Stimulated activated CD8-positive, alpha-beta memory T cell treated with anti-CD3 and anti-CD28 coated beads, Interleukin-2, amount 100 ng/mL, for 48 hours (primary cell): ENCODE measurements at places on chromosomes 2 and 18.
A peak's percentile ranks its signal among the peaks of the same experiment; 100 is the strongest.

- DNase-seq = no peak
Measured at GRCh38 chr2:3427272-3427671, 47.8 kb downstream of the TRAPPC12 start.

DNA sequence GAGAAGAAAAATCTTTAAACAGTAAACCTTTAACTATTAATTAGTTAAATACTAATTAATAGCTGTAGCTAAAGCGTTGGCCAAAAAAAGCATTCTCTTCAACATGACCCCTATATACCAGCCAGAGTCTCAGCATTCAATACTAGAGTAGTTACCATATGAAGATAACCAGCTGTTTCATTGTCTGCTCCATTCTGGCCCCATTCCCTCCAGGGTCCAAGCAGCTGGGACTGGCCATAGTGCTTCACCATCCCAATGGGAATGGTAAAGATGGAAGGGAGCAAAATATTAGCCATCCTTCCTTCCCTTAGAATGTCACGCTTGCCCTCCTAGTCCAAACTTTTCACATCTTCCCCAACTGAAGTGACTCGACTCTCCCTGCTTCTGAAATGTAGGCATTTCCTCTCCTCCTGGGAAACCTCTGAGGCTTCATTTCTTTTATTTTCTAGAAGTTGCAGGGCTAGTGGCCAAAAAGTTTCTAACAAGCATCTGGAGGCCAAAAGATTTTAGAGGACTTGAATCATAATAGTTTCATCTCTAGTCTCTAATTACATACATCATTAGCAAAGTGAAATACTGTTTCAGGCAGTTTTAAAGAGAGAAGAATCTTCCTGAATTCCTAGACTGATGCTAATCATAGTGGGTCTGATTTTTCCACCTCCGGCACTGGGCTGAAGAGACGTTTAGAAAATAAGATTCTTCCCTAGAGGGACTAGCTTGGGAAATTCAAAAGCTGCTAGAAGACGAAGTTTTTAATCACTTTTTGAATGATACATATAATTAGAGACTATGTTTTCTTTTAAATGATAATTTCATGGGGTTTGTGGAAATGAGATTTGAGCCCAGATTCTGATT, 52.7 kb downstream of the CCDC68 start:
- no peak for DNase-seq

DNA sequence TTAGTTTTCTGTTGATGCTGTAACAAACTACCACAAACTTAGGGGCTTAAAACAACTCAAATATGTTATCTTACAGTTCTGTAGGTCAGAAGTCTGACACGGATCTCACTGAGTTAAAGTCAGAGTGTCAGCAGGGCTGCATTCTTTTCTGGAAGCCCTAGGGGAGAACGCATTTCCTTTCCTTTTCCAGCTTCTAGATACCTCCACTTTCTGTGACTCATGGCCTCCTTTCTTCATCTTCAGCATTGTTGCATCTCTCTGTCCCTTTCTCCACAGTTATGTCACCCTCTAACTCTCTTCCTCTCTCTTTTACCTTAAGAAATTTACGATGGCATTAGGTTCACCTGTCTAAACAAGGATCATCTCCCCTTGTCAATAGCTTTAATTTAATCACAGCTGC, 13.3 kb upstream of the PPP4R1 start:
- no peak for DNase-seq

DNA sequence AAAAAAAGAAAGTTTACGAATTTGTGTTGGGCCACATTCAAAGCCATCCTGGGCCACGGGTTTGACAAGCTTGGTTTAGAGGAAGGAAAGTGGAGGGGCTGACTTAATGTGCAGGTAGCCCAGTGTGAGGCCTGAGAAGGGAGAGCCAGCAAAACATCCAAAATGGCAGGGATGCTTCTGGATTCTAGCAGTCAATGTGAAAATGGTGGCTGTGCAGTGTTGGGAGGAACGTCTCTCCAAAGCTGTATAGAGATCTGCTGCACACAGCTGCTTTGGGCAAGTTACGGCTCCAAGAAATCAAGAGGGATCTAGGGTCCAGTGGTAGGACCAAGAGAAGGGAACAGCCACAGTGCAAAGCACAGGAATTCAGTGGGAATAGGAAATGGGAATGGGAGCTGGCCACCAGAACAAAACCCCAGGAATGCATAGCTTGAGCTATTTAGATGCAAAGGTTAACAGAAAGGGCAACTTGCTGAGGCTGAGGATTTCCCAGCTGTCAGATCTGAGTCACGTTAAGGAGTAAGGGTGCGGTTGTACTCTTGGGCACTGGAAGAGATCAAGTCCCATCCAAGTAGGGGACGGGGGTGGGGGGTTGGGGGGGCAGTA, 70.6 kb downstream of the B3GNT2 start:
- no peak for DNase-seq

DNA sequence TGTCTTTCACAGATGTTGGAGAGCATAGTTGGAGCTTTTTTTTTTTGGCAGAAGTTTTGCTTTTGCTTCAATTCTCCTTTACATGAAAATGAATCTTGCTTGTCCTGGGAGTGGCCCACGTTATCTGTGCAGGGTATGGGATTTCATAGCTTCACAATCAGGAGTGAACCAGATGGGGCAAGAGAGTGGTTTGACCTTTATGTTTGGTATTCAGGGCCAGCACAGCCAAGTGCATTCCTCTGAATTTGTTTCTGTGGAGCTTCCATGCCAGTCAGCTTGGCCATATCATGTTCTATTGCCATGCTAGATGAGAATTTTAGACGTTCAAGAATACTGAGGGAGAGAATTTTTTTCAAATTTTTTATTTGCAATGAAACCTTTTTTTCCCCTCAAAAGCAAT, 116.6 kb downstream of the PRPF40A start:
- DNase-seq = no peak

GRCh38 chr18:49901862-49902340, 88.6 kb upstream of the ACAA2 start:
- no peak for DNase-seq

DNA sequence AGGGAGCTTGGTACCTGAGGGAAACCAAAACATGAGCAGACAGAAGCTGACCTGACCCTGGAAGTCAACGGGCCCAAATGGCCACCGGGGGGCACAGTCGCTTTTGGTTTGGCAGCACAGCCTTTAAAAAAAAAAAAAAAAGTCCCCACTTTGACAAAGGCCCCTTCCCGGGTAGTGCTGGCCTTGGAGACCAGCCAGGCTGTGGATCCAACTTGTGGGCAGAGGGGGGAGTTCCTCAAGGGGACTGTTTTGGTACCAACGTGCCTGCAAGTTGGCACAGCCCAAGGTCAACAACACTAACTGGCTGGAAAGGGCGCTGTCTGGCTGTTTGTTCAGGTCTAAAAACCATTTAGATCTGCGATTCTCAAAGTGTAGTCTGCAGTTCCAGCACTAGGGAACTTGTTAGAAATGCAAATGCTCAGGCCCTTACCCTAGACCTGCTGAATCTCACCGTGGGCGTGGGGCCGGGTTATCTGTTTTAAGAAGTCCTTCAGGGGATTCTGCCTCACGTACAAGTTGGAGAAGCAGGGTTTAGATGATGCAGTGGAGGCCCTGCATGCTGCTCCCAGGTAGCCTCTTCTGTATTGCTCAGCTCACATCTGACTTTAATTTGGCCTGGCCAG, 83.0 kb downstream of the LPIN1 start:
- DNase-seq = peak; percentile 49

GRCh38 chr2:107681936-107682335, 144.8 kb upstream of the RGPD4 start:
- DNase-seq = no peak

DNA sequence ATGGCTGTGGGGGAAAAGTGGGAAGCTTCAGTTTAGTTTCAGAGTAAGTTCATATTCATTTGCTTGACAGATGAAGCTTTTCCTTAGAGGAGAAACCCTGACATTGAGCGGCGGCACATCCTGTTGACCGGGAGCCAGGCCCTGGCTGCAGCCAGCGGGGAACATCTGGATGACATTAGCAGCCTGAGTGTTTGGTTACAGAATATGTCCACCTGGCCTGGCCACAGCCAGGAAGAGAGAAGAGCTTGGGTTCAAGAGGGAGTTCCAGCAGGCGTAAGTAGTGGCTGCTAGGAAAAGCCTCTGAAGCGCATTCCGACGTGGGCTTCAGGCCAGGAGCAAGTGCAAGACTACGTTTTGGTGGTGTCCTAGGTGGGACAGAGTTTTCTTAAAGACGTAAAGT, 144.9 kb upstream of the MYCN start:
- DNase-seq = no peak

- peak; percentile 52 for DNase-seq
Measured at GRCh38 chr2:27249891-27250651, 12.8 kb downstream of the SLC30A3 start.

DNA sequence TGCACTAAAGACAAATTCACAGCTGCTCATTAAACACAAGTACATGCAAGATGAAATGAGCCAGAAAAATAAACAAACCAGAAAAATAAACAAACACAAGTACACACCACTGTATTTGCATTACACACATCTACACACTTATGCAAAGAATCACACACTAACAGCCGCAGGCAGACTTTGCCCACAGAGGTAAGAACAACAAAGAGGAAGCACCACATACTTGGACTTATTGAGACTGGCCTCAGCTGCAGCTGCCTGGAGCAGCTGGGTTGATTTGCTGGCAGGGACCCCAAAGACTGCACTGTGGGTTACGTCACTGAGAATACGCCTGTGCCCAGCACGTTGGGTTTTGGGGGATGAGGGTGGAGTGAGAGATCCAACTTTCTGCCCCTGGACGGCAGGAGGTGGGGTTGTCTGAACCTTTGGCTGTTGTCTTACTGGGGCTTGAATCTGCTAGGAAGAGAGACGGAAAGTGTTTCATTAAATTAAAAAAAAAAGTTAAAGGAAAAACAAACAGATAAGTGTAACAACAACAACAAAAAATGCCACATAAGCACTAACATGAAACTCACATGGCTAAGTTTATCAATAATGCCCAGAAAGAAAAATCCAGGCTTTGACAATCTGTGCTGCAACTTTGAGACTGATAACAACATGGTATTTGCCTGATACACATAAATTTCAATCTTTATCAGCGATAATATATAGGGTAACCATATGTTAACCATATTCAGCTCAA, 71.9 kb upstream of the NFU1 start:
- DNase-seq = no peak

GRCh38 chr18:54303408-54303807, 34.1 kb downstream of the POLI start:
- no peak for DNase-seq

GRCh38 chr2:23850564-23851256, 76.2 kb downstream of the ATAD2B start:
- no peak for DNase-seq

GRCh38 chr2:35508601-35509000, 847.0 kb upstream of the CRIM1 start:
- DNase-seq = no peak

GRCh38 chr2:105118960-105119359, 81.1 kb downstream of the MRPS9 start:
- no peak for DNase-seq

GRCh38 chr18:55633032-55633431, 45.0 kb upstream of the TCF4 start:
- DNase-seq = no peak

GRCh38 chr18:45408218-45408617, 207.1 kb upstream of the SLC14A2 start:
- no peak for DNase-seq

DNA sequence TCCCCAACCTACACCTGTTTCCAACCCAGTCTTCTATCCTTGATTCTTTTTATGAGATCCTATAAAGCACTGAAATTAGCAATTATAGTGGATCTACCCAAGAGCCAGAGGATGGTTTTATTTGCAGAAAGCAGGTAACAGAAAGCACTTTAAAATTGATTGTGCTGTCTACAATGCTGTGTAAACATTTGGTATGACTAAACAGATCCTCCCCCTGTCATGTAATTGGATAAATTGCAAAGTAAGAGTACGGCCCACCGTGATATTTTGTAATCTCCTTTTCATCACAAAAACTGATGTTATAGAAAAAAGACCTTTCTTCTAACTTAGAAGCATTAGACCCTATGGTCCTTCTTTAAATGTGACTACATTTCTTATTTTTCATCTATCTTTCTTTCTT, 11.3 kb upstream of the PPP3R1 start:
- DNase-seq = no peak

DNA sequence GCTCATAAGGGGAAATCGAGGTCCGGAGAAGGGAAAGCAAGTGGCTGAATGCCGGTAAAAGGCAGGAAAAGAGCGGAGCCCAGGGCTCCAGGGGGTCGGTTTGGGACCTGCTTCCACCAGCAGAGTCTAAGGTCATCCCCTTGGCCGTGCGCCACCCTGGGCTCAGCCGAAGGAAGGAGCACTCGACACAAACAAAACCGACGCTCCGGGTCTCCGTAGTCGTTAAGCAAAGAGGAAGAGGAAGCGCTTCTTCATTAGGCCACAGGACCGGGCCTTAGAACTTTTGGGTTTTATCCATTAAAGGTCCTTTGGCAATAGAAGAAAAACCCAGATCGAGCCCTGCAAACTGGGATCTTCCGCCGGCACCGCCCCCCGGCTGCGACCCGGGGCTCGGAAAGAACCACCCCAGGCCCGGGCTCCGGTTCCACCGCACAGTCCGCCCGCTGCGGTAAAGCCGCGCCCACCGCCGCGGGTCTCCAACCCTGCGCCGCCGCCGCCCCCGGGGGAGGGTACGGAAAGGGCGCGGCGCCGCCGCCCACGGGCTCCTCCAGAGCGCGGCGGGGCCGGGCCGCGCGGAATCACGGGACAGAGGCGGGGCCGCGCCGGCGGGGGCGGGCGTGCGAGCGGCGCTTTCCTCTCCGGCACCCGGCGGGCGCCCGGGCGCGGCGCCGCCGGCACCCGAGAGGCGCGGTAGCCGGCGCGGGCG, at the start of gene TTL:
TSS of gene TTL (plus strand) at position 629 of the 706 bp plus-strand sequence. CDS start 189 bp downstream, outside the sequence.
- DNase-seq = peak; percentile 66

- no peak for DNase-seq
Measured at GRCh38 chr18:77058290-77058835, 74.2 kb downstream of the MBP start.

- DNase-seq = no peak
Measured at GRCh38 chr2:119440873-119441272, 9.2 kb downstream of the TMEM37 start.

DNA sequence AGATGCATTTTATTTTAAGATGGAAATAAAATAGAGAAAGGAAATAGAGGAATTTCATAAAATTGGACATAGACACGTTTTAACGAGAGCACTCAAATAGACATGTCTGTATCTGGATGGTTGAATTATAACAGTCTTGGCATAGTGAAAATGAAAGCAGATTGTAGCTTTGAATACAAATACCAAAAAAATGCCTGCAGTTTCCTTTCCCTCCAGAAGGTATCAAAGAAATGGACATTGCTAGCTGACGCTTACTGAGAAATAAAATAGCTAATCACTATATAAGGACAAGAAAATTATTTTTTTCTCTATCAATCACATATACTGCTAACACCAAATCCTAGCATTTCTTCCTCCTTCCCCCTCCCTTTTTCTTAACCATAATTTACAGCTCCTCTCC, 11.4 kb upstream of the MAPRE2 start:
- DNase-seq = no peak

GRCh38 chr18:28176948-28177827, at the start of gene CDH2:
Gene CDH2, minus strand, starts transcription at chr18:28177130. Its CDS starts 108 bp downstream, at chr18:28177022.
- DNase-seq = no peak

- DNase-seq = no peak
Measured at GRCh38 chr18:52334896-52335295, 5.1 kb upstream of the DCC start.

- no peak for DNase-seq
Measured at GRCh38 chr2:120346667-120347358, 877 bp downstream of the INHBB start.

GRCh38 chr2:189348369-189348768, 92.9 kb upstream of the WDR75 start:
- no peak for DNase-seq

- DNase-seq = no peak
Measured at GRCh38 chr2:186274936-186275575, 211.0 kb upstream of the ZC3H15 start.
